ENCODE measurements at places on chromosomes 1 and 21.

DNA sequence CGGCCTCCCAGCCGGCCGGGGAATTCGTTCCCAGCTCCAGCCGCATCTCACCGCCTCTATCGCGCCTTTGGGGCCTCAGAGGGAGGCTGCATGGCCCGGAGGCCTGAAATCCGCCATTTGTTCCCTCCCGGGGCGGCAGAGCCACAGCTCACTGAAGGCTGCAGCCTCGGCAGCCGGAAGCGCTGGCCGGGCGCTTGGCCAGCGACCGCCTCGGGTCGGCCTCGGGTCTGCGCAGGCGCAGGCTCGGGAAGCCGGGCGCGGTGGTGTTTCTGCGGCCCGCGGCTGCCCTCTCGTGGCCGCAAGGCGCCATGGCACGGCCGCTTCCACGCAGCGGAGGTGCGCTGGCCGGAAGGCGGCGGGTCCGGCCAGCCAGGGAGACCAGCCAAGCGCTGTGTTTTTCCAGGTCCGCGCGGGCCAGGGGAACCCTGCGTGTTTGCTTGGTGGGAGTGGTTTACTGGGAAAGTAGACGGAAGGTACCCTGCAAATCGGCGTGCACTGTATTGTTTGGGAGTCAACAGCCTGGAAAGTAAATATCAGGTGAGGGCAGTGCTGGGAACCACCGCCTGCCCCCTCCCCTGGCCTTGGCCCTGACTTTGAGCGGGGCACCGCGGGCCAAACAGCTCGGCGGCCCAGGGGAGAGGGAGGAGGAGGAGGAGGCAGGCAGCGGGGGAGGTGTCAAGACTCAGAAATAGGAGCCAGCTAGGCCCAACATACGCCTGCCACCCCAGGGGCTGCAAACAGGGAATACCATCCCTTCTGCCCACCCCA is 52.7 kb upstream of the CD34 start:
- DNase-seq: peak; percentile 94

DNA sequence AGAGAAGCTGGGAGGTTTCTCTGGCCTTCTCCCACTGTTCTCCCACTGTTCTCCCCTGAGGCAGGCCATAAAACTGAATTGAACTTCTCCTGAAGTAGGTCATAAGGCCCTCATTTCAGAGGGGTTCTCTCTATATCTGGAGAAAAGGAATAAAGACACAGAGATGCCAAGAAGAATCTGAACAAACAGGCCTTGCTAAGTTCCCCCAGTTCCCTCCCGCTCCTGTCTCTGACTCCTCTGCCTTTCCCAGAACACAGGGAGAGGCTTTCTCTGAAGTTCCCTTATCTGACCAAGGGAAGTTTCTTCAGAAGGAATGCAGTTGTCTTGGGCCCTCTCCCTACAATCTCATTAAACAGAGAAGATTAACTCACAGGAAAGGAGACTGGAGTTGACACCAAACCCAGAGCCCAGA is 83.4 kb downstream of the SLC16A1 start:
- DNase-seq: no peak

DNA sequence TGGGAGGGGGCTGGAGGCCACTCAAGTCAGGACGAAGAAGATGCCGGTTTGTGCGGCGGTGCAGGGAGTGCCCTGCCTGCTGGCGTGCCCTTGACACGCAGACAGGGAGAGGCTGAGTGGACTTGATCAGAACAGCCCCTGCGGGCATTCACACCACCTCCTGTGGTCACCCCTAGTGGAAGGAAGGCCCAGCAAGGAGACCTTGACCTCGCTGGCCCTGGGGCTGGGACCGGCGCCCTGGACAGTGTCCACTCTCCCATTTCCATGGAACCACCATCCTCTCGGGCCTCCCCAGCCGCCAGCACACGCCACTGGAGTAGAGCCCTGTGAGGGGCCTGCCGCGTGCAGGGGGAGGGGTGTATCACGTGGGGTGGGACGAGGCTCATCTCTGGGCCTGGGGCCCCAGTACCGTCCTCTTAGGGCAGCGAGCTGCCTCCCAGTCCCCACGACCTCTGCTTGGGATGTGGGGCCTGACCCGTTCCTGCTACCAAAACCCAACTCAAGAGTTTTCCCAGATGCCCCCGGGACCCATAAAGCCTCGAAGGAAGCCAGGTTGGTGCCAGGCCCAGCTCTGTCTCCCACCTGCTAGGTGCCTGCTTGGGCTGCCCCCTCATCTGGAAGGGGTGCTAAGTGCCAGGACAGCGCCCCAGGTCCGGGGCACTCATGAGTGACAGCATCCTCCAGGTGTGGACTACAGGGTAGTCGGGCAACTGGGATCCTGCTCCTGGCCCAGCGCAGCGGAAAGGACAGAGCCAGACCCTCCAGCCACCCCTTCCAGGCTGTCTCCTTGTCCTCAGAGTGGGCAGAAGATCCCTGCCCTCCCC is 62.8 kb downstream of the SLX9 start:
- DNase-seq: no peak

- DNase-seq: no peak
Observed at GRCh38 chr1:180498594-180498993, 3.8 kb downstream of the ACBD6 start.

DNA sequence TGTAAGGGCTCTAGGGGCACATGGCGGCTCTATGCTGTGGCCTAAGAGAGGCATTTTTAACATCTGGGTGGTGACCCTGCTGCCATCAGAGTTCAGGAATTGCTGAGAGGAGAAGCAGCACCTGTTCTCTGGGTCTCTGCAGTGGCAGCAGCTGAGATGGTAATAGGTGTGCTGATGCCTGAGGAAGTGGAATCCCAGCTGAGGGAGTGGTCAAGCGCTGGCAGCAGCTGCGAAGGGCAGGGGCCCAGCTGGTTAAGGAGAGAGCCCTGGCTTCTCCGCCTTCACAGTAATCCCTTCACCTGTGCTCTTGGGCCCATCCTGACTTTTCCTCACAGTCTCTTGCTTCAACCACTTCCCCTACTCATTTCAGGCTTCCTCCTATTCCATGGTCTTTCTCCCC is 39.8 kb downstream of the GJA5 start:
- DNase-seq: no peak

GRCh38 chr1:31476891-31477846 is 64.2 kb downstream of the SERINC2 start:
- DNase-seq: no peak

GRCh38 chr1:93959413-93959812 is 50.2 kb upstream of the GCLM start:
- no peak for DNase-seq

GRCh38 chr1:15322648-15323350 is 75.8 kb downstream of the FHAD1 start:
- no peak for DNase-seq

GRCh38 chr1:241362350-241362749 is 5.3 kb upstream of the RGS7 start:
- no peak for DNase-seq

DNA sequence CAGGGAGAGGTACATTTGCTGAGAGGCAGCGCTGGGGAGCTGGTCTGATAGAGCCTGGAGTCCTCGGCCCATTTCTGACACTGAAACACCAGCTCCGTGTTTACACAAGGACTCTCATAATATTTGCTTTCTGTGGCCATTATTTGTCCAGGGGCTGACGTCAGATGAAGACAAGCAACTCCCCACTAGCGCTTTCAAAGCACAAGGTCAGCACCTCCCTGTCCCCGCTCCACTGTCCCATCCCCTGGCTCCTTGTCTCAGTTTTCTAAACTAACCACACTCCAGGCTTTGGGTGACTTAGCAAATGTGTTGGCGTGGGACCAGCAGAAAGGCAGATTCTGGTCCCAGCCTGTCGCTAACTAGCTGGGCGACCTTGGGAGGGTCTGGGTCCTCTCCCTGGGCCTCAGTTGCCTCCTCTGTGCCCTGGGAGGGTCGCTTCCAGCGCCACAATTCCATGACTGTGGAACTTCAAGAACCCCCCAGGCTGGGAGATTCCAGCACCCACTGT is 37.4 kb upstream of the ZBTB40 start:
- no peak for DNase-seq

GRCh38 chr1:29033829-29034466 is 89.8 kb downstream of the TMEM200B start:
- DNase-seq: no peak

DNA sequence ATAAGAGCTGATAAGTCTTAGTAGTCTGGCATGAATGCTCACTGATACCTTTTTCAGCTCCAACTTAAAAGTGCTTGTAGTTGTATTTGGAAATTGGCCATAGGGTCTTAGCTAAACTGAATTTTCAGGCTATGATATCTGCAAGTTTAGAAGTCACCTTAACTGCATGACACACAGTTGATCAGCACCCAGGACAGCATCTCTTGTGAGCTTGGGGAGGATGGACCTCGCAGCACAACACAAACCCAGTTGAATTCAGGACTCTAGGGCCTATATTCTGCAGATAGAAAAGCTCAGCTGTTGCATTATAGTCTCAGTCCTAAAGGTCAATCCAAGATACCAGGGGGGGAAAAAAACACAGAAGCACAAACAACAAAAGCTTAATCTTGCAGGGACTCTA is 394.3 kb downstream of the KCNH1 start:
- DNase-seq: no peak

DNA sequence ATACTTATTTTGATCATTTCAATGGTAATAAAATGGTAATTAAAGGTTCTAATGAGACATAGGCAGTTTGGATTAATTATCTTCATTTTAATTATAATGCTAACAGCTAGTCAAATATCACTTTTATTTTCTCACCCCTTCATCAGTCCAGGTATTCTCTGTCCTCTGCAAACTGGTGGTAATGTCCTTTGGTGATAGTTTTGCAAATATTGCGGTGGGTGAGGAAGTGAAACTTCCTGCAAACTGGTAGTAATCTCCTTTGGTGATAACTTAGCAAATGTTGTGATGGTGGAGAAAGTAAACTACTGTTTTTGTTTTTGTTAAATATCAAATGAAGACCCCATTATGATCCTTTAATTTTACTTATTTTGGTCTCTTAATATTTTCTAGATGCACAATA is 209.0 kb downstream of the AMY1C start:
- no peak for DNase-seq

GRCh38 chr1:215720126-215720525 is 153.0 kb downstream of the KCTD3 start:
- no peak for DNase-seq

- DNase-seq: no peak
Observed at GRCh38 chr21:28489162-28489561, 503.5 kb downstream of the LTN1 start.

DNA sequence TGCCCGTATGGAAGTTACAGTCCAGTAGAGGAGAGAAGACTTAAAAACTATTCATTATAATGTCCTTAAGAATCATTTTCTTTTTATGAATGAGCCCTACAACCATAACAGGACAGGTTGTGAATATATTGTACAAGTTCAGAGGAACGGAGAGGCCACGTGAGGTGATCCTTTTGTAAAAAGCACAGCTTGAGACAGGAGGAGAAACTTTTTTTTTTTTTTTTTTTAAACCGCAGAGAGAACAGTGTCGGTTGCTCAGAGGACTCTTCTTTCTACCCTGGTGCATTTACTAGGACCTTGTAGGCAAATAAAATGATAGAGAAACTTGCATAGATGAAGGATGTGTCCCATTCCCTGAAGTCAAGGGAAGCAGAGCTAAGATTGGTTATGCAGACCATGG is 32.1 kb downstream of the DYRK1A start:
- no peak for DNase-seq

- no peak for DNase-seq
Observed at GRCh38 chr1:184937729-184938128, 36.6 kb downstream of the NIBAN1 start.

GRCh38 chr1:172357753-172358385 is 62.6 kb upstream of the C1orf105 start:
- no peak for DNase-seq

DNA sequence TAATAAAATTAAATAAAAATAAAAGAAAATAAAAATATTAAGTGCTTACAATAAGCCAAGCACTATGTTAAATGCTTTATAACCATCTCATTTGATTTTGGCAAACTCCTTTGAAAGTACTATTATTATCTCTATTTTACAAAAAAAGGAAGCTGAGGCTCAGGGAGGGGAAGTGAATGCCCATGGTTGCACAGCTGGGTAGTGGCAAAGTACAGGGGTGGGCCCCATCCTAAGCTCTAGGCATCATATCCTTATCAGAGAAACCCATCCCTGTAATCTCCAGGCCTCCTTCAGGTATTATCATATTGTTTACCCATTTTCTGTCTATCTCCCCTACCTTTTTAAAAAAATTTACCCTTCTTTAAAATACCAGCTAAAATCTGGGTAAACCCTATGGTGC is 2.3 kb upstream of the MED18 start:
- DNase-seq: no peak

DNA sequence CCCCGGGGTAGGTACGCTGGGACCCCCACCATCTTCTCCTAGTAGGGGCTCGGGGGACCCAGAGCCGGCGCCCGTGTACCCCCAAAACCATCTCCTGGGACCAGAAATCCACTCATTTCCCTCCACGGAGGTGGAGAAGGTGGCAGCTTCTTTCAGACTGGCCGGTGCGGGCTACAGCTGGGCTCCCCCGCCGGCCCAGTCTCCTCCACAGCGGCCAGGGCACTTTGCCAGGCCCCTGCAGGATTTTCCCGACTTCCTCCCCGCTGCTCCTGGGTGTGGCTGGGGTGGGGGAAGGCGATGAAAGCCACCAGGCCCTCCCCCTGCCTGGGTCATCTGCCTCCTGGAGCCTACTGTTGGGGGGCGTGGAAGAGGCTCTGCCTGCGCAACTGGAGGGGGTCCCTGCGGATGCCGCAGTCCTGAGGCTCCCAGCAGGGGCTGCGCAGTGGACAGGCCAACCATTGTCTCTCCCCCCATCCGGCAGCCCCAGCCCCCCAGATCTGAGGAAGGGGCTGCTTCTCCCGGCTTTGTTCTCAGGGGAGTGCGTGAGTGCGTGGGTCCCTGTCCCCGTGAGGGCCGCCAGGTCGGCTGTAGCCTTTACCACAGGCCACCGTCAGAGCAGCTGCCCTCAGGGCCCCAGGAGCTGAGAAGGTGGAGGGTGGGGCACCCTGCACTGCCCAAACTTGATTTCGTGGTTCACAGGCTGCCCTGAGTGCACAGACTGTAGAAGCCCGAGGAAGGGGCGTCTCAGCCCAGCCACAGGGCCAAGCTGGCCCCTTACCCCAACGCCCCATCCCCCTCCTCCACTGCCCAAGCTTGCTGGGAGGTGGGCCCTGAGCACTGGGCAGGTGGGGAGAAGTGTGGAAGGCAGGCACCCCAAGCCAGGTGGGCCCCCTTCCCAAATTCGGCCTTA is 1.3 kb downstream of the AGRN start:
- no peak for DNase-seq

DNA sequence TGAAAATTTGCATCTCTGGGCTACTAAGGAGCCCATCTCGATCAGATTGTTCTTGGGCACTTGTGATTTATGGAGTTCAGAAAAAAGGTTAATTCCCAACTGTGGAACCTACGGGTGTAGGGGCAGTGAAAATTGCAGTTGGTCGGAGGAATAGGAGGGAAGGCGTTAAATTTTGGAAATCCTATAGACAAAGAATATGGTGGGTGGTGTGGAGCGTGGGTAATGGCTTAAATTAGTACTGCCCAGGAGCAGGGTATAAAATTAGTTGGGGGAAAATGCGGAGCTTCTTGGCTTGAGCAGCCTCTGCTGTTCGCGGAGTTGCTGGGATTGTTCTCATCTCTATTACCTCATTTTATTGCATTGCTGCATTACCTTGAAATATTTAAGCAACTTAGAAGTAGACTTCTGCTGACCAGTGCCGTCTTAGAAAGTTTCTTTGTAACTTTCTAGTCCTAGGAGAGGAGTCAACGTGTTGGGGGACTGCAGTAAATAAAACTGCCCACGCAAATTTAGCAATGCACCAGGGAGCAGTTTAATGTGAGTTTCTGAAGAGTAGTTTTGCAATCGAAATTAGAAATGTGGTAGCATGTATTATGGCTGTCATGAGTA is 514 bp downstream of the S1PR1 start:
- DNase-seq: no peak

Data from ecto neural progenitor cell (in vitro differentiated cells).